ENCODE measurements at places on chromosomes 6 and 20.

DNA sequence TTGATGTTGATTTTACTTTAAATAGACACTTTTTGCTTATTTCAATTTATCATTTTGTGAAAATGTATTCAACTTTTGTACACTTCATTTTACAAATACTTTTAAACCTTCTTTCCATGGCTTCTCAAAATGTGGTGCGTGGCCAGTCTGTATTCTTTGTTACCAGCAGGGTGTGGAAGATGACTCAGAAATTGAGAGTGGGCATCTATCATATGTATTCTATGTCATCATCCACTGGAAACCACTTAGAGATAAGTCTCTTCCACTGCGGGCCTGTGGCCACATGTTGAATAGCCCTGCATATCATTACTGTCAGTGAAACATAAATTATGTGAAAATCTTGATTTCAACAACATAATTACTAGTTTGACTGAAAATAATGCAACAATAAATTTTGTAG is 52.6 kb upstream of the MC3R start:
- no peak for DNase-seq

- DNase-seq = no peak
Measured at GRCh38 chr20:1449370-1449769, 17.3 kb downstream of the NSFL1C start.

- DNase-seq = no peak
Measured at GRCh38 chr6:41600499-41601247, 37.6 kb upstream of the MDFI start.

GRCh38 chr6:134245706-134246105 is 72.2 kb downstream of the SGK1 start:
- no peak for DNase-seq

GRCh38 chr6:27743787-27744186 is 168.4 kb downstream of the OR2B2 start:
- no peak for DNase-seq
